GM12878 (cell line): ENCODE measurements at places on chromosomes 4 and X. TPM values are rescaled to one million over a fixed set of nuclear protein-coding genes. Genes with fewer than 3 reads are reported as not detected.
A peak's percentile ranks its signal among the peaks of the same experiment; 100 is the strongest.

DNA sequence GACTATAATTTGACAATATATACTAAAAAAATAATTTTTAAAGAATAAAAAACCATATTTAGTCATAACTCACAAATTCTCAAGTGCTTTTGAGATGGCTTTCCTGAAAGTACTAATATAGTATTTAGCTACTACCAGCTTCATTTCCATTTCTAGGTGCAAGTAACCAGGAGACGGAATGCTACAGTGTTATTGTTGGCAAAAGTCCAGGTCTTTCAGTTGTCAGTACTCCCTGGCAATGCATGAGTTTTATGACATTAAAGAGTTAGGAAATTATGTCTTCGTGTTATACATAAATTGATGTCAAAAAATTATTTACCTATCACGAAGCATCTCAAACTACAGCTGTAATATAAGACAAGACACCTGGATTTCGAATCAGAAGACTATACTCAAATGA lies 45.0 kb downstream of the TMEM47 start:
- no peak overlapping the region for H3K4me3 ChIP-seq
- H3K4me1 ChIP-seq = no peaks in the 10 kb centered on the region
- H3K36me3 ChIP-seq = no peaks in the 10 kb centered on the region
- DNase-seq = no peak

KLB gene
- total RNA-seq = 0.08 and 0.11 TPM in 2 replicates

CXCL10 gene
- 1.3 and 2.2 TPM in 2 replicates for total RNA-seq

PHOX2B gene
- total RNA-seq = not detected in 2 replicates

DNA sequence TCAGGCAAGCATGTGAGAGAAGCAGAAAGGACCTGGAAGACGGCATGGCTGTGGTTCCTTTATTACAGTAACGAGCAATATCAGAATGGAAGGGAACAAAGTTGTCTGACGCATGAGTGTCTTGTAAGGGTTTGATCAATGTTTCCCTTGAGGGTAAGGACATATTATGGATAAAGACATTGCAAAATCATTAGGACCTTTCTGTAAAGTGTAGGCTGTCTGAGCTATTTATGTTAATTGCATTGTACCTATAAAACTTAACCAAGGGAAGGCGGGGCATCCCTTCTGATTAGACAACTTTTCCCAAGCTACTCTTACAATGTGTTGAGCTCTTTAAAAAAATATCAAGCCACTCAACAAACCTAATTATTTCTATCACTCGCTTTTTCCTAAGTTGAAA lies 112.2 kb upstream of the JADE1 start:
- H3K36me3 ChIP-seq = no peaks in the 10 kb centered on the region
- H3K4me1 ChIP-seq = no peaks in the 10 kb centered on the region
- no peaks in the 10 kb centered on the region for H3K27me3 ChIP-seq
- H3K4me3 ChIP-seq = no peak overlapping the region
- H3K27ac ChIP-seq = no peak overlapping the region
- DNase-seq = no peak

DNA sequence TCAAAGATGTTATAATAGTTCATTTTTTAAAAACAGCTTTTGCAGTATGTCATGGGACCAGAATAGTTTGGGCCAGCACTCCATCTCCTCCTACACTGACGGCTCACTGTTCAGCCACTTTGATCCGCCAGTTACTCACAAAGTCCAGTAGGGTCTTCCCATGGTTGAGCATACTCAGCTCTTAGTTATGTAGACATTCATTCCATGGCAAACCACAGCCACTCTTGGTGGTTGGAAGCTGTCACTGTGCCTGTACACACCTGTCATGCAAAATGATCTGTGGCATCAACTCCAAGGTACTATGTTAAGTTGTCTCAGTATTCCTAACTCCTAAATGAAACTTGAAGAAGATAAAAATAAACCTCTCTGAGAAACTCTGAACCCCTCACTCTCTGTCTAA lies 127.2 kb downstream of the NR3C2 start:
- no peak for DNase-seq
- H3K27ac ChIP-seq = no peak overlapping the region
- no peak overlapping the region for H3K4me3 ChIP-seq
- no peaks in the 10 kb centered on the region for H3K27me3 ChIP-seq
- H3K36me3 ChIP-seq = no peaks in the 10 kb centered on the region

DNA sequence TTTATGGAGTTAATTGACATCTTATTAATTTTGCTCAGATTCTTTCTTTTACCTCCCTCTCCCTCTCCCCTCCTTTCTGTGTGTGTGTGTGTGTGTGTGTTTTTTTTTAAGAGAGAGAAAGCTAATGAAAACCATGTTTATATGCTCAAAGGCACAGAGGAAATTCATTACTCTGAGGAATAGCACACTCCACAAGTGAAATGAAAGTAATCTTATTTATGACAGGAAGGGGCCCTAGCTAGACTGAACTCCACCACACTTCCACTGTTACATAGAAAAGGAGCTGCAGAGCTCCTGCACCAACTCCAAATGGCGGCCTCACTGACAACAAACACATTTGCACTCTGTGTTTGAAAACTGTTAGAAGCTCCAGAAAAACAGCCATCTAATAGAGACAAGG lies 150.6 kb downstream of the RASL11B start:
- no peaks in the 10 kb centered on the region for H3K27me3 ChIP-seq
- peak overlapping the region; percentile 30; the same call in 1 of the 2 replicates for H3K4me3 ChIP-seq
- no peak for DNase-seq
- H3K36me3 ChIP-seq = no peaks in the 10 kb centered on the region
- H3K27ac ChIP-seq = peak overlapping the region; percentile 70
- H3K4me1 ChIP-seq = peaks cover 16% of the 10 kb centered on the region; the same call in 1 of the 2 replicates

GRCh38 chrX:15616531-15616930 lies 15.8 kb upstream of the ACE2 start:
- H3K4me1 ChIP-seq = no peaks in the 10 kb centered on the region
- no peak overlapping the region for H3K27ac ChIP-seq
- no peak overlapping the region for H3K4me3 ChIP-seq
- H3K36me3 ChIP-seq = no peaks in the 10 kb centered on the region
- H3K27me3 ChIP-seq = peaks cover 3% of the 10 kb centered on the region

- H3K4me1 ChIP-seq = no peaks in the 10 kb centered on the region
- H3K27ac ChIP-seq = no peak overlapping the region
- peaks cover 5% of the 10 kb centered on the region; the same call in 1 of the 2 replicates for H3K36me3 ChIP-seq
- H3K4me3 ChIP-seq = no peak overlapping the region
Observed at GRCh38 chrX:120446498-120446897, 22.6 kb downstream of the LAMP2 start.

ARL9 gene
- not detected in 2 replicates for total RNA-seq

- H3K4me3 ChIP-seq = no peak overlapping the region
- DNase-seq = no peak
- H3K4me1 ChIP-seq = no peaks in the 10 kb centered on the region
- no peak overlapping the region for H3K27ac ChIP-seq
- no peaks in the 10 kb centered on the region for H3K27me3 ChIP-seq
Observed at GRCh38 chr4:12881945-12882584, 602.1 kb downstream of the RAB28 start.
